ENCODE measurements at places on chromosomes 6 and 20.

DNA sequence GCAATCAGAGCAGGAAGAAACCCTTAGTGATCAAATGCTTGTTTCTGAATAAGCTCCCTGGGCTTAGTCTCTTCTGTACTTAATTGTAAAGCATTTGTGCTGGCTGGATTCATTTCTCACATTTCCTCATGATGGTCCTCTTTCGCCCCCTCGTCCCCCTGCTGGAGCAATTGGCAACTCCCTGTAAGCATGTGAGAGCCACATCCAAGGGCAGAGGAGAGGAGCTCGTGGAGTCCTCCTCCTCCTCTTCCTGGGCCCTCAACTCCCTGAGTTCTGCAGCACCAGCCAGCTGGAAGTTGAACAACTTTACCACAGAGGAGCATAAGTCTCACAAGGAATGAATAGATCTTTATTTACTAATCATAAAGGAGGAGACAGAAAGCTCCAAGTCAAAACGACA lies 12.6 kb downstream of the ANKEF1 start:
- DNase-seq, result no peak

GRCh38 chr6:137097057-137097456 lies 52.3 kb upstream of the IL20RA start:
- no peak for DNase-seq

DNA sequence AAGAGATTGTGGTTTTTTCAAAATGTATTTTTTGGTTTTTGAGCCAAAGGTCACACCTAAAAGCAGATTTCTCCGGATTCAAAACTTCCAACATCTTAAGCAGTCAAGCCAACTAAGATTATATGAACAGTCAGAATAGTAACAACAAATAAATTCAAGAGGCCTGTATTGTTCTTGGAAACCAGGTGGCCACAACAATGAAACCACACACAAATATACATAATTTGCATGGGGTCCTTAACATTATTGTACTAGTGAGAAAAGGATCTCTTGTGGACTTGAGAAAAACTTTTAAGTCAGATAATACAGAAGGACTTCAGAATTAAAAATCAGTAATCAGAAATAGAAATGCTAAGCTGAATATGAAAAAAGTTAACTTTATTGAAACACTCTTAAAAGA lies 40.6 kb downstream of the NOL7 start:
- no peak for DNase-seq

GRCh38 chr20:46400253-46400652 lies 6.2 kb downstream of the ELMO2 start:
- DNase-seq, result no peak

- DNase-seq, result peak; percentile 16
Observed at GRCh38 chr6:11575408-11576033, 38.0 kb downstream of the TMEM170B start.

- no peak for DNase-seq
Observed at GRCh38 chr6:70282919-70283461, 19.9 kb downstream of the COL9A1 start.

DNA sequence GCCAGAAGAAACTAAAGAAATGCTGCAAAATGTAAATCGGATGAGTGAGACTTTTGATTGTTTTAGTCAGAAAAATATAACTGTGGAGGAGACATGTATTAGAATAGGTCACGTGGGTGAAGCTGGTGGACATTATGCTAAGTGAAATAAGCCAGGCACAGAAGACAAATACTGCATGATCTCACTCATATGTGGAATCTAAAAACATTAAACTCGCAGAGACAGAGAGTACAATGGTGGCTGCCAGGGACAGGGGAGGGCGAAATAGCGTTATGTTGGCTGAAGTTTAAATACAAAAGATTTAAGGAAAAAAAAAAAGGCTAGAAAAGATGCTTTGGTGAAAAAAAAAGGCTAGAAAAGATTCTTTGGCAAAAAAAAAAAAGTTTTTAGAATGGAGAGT lies 63.5 kb upstream of the HDDC2 start:
- DNase-seq, result no peak

GRCh38 chr6:109767961-109768360 lies 76.9 kb downstream of the FIG4 start:
- no peak for DNase-seq

- DNase-seq, result no peak
Observed at GRCh38 chr6:136923116-136923953, 1.2 kb downstream of the SLC35D3 start.

DNA sequence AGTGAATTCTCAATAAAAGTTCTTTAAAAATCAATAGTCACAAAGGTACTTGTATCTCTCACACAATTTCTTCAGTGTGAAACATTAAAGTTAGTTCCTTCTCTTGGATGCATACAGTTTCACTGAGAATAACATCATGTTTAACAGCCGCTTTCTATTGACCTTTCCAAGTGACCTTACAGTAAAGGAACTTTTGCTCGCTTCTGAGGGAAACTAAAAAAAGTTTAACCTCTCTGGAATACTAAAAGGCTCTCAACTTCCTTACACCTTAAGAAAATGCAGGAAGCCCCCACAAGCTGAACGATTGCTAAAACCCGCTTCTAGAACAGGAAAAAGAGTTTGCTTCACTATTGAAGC lies 1.3 kb downstream of the RRAGD start:
- no peak for DNase-seq

DNA sequence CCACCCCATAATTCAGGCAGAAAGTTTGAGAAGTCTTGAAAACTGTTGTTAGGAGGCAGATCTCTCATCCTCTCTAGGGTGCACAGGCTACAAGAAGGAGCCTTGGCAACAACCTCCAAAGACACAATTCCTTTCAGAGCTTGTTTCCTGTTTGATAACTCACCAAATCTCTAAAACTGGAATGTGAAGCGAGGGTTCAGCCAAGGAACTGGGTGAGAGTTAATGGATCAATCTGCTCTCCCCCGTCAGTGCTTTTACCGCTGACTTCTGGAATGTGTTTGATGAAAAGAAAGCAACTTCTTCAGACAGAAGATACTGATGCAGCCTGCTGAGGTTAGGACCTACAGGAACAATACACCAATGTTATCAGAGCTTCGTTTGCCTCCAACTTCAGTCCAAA lies 171.8 kb upstream of the BMP2 start:
- no peak for DNase-seq

GRCh38 chr20:11895861-11896387 lies 21.8 kb upstream of the BTBD3 start:
- DNase-seq, result no peak

GRCh38 chr6:145623231-145623630 lies 112.1 kb downstream of the EPM2A start:
- no peak for DNase-seq

DNA sequence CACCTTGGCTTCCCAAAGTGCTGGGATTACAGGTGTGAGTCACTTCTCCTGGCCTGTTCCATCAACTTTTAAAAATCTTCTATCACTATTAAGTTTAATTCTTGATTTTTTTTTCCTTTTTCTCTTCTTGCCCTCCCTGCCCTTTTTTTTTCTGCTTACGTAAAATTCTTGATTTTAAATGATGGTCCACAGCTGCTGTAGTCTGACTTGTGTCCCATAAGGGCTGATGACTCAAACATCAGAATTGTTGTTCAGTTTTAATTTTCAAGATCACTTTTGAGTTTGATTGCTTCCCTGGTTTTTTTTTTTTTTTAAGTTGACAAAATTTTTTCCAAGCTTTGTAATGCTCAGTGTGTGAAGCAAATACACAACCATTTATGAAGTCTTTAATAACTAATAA lies 61.9 kb downstream of the CBFA2T2 start:
- no peak for DNase-seq

GRCh38 chr20:13670160-13670559 lies 31.4 kb upstream of the TASP1 start:
- DNase-seq, result no peak

DNA sequence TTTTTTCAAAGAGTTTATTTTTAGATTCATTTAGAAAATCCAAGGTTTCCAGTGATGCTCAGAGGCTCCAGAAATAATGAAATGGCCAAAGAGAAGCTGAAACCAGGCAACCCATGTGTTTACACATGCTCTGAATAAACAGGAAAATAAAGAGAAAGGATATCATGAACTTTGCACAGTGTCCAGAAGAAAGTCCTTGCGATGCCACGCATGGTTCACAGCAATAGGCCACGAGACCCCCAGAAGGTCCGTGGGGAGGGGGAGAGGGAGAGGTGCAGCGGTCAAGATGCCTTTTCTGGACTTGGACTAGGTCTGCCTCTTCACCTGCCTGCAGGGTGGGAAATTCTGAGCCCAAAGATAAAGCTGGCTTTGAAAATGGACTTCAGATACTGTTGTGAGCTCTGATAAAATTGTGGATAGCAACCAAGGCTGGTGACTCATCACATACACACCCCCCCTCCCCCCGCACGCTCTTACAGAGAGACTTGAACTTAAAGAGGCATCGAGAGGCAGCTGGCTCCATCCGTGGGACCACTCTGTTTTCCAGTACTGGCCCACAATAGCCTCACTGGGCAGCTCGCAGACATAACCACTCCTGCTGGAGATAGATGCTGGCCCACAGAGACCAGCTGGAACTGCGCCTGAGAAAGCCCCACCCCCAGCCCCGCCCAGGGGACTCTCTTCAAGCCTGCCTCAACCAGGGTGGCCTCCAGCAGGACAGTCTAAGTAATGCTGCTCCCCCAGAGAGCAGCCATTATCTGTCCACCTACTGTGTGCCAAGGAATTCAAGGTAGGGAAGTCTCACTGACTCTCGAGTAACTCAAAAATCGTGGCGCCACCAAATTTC lies 21.2 kb upstream of the NFATC2 start:
- DNase-seq, result no peak

GRCh38 chr6:30826961-30827342 lies 57.4 kb upstream of the DDR1 start:
- DNase-seq, result no peak

- no peak for DNase-seq
Observed at GRCh38 chr20:51738877-51739447, 29.2 kb downstream of the ATP9A start.

GRCh38 chr6:11653028-11653583 lies 115.6 kb downstream of the TMEM170B start:
- no peak for DNase-seq

DNA sequence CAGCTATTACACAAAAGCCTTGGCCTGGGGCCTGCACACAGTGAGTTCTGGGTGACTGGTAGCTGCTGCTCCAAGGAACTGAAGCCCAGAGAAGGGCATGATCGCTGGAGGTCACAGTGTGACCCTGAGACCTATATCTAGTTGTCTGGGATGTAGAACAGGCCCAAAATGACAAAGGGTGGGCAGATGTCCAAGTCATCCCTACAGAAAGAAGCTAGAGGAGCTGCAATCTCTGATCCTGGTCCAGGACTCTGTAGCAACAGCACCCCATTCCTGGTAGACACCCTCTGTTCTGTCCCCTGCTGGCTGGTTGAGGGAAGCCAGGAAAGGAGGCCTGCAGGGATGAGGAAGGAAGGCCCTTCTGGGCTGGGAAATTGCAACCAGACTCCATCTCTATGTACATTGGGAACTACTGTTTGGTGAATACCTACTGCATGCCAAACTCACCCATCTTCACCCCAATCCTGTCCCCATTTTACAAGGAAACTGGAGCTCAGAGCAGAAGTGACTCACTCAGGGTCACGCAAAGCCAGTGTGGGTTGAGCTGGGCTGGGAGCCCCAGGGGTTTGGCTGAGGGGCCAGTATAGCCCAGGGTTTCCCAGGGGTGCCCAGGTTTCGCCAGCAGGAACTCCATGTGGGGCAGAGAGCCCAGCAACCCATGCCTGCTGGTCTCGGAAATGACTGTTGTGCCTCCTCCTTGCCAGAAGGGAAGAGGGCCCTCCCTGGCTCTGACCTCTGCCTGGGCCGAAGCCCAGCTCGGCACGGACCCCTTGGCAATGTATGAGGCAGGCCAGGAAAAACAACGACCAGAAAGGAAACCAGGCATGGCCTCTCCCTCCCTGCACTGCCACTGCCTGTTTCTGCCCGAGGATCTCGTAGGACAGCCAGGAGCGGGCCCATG lies 44.9 kb upstream of the TLDC2 start:
- no peak for DNase-seq

DNA sequence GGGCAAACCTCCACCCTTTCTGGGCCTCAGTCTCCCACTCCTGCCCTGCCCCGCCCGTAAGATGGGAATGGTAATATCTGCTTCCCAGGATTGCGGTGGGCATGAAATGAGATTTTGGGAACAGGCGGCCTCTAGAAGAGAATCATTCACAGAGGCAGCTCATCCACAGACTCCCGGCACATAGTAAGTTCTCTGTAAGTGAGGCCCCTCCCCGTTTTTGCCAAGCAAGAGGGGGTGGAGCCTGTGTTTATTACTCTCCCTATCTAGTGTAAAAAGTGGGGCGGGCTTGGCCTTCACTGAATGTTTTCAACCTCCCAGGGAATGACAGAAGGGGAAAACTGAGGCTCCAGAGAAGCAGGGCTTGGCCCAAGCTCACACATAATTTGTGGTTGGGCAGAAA lies 20.0 kb downstream of the SUN5 start:
- no peak for DNase-seq

GRCh38 chr6:168190646-168191443 lies 111.8 kb upstream of the FRMD1 start:
- no peak for DNase-seq

GRCh38 chr6:3372184-3372846 lies 84.5 kb downstream of the SLC22A23 start:
- DNase-seq, result no peak

- no peak for DNase-seq
Observed at GRCh38 chr20:37185686-37186085, 6.3 kb upstream of the MROH8 start.

DNA sequence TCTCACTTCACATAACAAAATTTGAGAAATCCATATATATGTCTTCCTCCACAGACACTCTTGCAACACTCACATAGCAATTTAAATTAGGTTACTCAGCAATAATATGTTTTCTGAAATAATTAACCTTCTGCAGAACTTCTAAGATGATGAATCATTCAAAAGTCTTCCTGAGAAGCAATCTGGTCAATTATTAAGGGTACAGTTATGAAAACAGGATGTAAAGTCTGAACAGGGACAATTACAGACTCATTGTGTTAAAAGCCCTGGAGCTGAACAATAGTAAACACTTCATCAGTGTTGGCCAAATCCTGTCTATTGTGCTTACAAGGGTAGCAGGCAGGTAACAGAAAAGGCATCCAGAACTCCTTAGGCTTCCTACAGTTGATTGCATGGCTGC lies 75.4 kb downstream of the FILIP1 start:
- DNase-seq, result no peak

- DNase-seq, result no peak
Observed at GRCh38 chr20:16265334-16265733, 307.9 kb downstream of the KIF16B start.

GRCh38 chr6:1761477-1761877 lies 151.8 kb downstream of the FOXC1 start:
- DNase-seq, result no peak

GRCh38 chr20:44133424-44133823 lies 53.6 kb downstream of the JPH2 start:
- no peak for DNase-seq

Measured in activated CD8-positive, alpha-beta memory T cell treated with anti-CD3 and anti-CD28 coated beads for 4 hours (primary cell).